ENCODE measurements at places on chromosomes 7 and 10.

GRCh38 chr7:106285855-106286492, 1.2 kb upstream of the NAMPT start:
- DNase-seq: no peak

DNA sequence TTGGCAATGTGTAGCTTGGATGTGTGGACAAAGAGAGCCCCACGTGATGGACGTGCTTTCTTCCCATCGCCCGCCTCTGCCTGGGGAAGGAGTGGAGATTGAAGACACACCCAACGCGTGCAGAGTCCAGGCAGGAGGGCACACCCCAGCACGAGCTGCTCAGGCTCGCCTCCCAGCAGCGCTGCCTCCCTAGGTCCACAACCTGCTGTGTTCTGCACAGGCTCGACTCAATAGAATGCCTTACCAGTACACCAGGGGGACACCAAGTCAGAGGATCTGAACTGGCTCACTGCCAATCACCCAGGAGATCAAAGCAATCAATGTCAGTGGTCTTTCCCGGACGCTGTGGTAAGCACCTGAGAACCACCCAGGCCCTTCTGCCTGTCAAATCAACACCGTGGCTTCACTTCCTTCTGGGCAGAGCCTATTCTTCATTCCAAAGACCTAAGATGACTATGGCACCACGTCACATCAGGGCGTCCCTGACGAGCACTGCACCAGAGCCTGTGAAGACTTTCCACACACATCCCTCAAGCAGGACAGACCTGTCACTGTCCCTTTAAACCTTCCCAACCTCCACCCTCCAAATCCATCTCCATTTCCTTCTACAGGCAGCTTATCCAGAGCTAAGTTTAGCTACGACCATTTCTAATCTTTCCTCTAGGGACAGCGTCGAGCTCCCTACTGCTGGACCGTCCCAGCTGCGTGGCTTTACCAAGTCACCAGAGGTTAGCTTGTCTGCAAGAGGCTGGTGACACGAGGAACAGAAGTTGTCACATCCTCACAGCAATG, 72.3 kb downstream of the AMZ1 start:
- DNase-seq: no peak

DNA sequence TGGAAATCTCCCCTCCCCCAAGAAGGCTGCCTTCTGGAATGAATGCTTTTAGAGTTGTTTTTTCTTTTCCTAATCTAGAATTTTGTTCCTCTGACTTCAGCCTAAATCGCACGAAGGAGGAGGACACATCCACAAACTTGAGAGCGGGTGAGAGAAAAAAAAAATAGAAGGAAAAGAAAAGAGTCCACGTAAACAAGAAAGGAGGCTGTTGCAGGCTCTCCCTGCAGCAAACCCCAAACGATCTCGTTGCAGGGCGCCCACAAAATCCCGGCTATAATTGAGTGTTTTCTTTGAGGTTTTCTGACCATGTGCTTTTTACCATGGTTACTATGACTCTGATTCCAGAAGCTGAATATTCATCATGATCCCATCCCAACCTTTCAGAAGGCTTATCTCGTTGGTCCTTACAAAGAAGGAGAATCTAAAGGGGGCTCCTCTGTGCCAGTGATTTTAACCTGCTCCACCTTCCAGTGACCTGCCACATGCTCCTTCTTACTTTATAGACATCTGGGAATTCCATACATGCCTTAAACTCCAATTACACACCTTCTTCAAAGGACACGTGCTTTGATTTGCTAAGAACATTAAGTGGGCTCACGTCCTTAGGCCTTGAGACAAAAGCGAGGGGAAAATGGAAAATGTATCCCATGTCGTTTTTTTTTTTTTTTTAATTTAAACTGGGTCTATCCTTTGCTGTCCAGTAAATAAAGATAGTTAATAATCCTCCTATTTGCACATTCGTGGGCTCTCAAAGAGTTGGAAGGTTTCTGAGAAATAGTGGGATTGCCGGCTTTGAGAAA, 5.8 kb downstream of the TWIST1 start:
- DNase-seq: no peak

- no peak for DNase-seq
Measured at GRCh38 chr7:45606050-45606449, 31.9 kb downstream of the ADCY1 start.

DNA sequence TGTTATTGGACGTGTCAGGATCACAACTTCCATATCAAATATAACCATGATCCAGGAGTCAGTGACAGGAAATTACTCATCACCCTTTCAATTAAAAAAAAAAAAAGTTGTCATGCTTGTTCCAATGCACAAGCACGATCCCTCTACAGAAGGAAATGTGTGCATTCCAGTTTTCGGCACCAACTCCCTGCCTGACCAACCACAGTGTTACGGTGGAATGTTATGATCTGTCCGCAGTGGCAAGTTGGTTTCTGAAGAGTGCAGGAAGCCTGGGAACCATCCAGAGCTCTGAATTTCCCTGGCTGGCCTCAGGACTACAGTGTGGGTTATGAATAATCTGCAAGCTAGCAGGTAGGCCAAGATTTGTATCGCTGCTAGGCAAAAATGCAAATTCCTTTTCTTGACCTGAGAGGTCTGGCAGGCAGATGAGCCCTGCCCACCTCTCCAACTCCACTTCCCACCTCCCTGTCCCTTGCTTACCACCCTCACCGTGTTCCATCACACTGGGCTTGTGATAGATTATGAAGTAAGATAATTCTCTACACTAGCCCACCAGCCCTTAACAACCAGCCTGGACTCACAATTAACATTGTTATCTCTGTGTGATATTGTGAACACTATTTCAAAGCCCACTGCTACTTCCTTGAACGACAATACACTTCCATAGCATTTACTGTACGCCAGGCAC, 20.4 kb downstream of the FRMPD2 start:
- DNase-seq: no peak

DNA sequence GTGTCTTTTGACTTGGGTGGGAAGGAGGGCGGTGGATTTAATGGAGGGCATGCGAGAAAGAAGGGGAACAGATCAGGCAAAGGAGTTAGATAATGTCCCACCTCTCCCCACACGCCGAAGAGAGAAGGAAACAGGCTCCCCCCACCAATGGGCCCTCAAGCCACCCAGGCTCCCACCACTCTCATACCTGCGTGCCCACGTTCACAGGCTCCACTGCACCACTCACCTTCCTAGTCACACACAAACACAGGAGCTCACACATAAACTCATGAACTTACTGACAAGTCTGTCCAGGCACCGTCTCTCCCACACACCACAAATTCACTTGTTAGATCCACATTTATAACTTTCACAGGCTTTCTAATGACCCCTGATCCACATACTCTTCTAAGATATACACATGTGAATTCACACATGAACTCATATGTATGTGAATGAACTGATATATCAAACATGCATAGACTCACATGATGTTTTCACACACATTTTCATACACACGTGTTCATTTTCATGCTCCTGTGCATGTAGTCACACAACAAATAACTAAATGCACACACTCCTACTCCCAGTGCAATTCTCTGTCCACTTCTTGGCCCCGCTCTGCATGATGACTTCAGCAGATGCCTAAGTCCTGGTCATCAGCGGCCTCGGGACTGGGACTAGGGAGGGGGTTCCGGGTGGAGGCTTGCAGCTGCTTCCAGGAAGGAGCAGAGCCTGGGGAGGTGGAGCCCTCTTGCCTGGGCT, 1.5 kb downstream of the LZTS2 start:
- DNase-seq: no peak

DNA sequence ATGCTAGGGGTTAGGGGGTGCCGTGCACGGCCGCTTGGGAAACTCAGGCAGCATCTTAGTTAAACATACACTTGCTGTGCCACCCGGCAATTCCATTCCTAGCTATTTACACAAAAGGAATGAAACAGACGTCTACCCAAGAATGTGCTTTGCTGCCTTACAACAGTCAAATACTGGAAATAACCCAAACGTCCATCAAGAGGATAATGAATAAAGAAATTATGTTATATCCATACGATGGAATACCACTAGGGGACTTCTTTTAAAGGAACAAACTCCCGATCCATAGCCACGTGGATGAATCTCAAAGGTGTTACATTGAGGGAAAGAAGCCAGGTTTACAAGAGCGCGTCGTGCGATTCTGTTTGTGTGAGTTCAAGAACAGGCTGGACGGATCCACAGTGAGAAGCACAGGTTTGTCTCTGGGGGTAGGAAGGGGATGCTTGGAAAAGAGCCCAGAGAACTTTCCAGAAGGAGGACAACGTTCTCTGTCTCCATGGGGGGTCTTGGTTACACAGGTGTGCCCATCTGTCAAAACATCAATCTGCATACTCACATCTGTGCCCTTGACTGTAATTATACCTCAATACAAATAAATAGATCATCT, 41.8 kb downstream of the STK32C start:
- no peak for DNase-seq

DNA sequence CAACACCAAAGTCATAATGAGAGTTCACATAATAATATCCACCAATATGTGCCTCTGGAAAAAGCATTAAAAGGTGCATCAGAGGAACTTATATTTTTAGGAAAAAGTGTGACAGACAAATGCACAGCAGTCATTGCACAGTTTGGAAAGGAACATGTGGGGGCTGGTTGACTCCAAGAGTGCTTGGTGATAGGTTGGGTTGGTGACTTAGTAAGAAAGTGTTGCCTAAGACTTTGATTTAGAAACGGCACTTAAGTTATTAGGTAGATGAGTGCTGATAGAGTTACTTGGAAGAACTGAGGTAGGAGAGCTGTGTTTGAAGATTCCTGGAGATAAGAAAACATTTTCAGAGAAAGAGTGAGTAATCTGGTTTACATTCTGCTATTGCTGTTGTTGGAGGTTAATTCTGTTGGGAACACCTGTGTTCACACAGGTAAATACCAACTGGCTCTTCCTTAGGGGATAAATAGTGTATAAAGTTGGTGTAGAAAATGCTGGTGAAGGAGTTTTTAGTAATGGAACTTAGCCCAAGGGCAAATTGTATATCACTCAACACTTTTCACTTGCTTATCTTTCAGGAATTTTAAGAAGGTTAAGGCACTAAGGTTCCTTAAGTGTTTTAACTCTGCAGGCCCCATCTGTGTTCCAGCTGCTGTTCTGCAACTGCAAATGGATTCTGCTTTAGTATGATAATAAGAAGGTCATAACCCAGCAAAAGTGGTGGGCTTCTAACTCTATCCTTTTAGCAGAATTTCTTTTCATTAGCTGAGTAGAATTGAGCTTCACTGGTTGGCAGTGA, 196.1 kb downstream of the NSUN6 start:
- DNase-seq: no peak

DNA sequence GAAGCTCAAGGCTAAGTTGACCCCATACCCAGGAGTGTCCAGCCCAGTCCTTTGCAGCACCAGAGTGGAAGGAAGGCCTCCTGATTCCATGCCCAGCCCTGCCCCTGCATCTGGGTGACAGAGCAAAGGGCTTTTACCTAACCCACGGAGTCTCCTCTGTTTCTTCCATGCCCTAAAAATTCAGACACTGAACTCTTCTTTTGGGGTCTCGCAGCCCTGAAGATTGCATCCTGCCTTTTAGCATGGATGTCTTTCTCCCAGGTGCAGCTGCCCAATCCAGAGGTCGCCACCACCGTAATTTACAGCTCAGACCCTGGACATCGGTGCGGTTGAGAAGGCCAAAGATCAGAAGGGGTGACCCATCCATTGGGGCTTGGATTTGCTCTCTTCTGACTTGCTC, 50.8 kb downstream of the CXCL12 start:
- DNase-seq: no peak

DNA sequence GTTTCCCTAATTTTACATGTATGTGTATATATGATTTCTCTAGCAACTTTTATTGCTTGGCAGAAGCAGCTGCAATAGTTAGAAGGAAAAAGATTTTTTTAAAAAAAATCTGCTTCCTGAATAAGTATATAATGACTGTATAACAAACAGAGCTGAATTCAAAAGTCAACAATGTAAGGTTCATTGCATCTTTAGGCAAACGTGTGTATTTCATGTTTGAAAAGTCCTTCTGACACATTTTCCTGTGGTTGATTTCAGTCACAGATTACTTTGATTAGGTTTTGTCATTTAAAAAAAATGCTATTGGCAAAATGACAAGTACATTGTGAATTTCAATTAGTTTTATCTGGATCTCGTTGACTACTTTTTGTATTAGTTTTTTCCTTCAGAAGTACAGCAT, 231.0 kb downstream of the CSTF2T start:
- no peak for DNase-seq

GRCh38 chr7:51121931-51122425, 194.6 kb downstream of the COBL start:
- no peak for DNase-seq

DNA sequence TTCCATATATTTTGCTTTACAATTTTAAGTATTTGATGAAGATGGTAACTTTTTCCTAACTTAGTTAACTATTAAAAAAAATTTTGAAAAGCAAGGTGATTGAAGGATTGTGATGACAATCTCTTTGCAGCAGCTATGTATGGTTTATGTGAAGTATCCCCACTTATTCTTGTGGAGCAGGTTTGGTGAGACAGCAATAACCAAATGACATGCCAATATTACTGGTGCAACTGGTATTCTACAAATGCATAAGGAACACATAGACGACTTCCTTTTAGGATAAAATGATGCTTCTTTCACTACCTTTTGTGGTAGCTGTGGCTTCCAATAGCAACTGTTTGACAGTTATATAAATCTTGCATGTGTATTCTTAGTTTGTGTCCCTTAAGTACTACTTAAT, 465.3 kb downstream of the PLXDC2 start:
- DNase-seq: no peak

DNA sequence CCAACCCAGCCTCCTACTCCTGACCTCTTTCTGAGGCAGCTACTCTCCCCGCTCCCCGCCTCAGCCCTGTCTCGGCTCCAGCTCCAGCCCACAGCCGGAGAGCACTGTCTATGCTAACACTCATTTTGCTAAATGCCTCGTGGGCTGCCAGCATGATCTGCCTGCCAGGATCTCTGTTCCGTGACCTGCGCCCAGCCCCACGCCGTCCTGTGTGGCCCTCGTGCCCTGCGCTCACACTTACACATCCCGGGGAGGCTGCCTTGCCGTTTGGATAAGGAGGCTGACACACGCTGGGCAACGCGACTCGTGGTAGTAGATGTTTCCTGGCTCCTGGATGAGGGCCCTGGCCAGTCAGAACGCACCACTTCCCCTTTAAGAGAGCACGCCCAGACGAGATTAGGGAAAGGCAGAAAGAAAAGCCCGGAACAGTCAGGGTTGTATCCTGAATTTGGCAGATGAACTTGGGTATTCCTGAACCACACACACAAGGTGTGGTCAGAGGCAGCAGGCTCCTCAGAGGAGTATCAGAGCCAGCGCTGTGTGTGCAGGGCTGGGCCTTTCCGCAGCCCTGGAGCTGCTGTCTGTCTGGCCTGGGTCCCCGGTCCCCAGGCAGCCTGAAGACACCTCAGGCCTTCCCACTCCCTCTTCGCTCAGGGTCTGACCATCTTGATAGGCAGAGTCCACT, 97.7 kb upstream of the EFCAB10 start:
- no peak for DNase-seq

Measured in esophagus squamous epithelium (tissue), 5 donors.